ENCODE measurements at places on chromosomes 5 and 9. TPM values are rescaled to one million over a fixed set of nuclear protein-coding genes. Genes with fewer than 3 reads are reported as not detected.

DNA sequence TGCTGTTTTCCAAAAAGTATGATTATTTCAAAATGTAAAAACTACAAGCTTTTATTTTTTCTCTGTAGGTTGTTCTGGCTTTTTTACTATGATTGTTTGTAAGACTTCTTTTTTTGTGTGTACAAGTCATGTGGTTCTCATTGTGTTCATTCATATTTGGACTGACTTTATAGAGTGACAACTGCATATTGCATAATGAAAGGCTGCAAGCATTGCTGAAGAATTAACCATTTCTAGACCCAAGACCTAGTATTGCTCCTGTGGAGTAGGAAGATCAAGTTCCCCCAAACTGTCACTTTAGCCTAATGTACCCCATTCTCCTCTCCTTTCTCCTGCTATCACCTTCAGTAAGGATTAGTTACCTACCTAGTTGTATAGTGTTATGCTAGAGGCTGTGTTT, 10.0 kb downstream of the MAP1B start:
- H3K27ac ChIP-seq: peak overlapping the region; percentile 1
- no peak overlapping the region for H3K4me3 ChIP-seq
- no peak for DNase-seq
- H3K36me3 ChIP-seq: peaks cover 19% of the 10 kb centered on the region
- no peaks in the 10 kb centered on the region for H3K27me3 ChIP-seq
- peaks cover 21% of the 10 kb centered on the region for H3K4me1 ChIP-seq

DNA sequence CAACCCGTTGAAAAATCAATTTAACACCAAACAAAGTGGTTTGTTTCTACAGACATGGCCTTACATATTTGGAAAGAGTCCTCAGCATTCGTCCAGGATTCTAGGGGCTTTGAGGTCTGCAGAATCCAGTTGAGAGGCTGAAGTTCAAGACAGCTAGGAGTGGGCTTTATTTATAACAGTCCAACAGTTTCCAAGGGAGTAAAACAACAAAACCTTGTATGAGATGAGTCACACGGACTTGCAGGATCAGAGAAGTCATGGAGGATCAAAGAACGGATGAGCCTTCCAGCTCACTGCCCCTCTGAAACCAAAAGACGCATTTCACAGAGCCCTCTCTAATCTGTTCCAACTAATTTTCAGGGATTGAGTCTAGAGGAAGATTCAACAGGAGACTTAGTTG, 11.1 kb upstream of the ESM1 start:
- no peaks in the 10 kb centered on the region for H3K27me3 ChIP-seq
- H3K4me1 ChIP-seq: no peaks in the 10 kb centered on the region
- DNase-seq: no peak
- no peak overlapping the region for H3K27ac ChIP-seq
- no peak overlapping the region for H3K4me3 ChIP-seq
- no peaks in the 10 kb centered on the region for H3K36me3 ChIP-seq

GRCh38 chr9:86947146-86948073, at the start of gene GAS1:
Gene GAS1, minus strand, starts transcription at chr9:86947506. Its CDS starts 727 bp downstream, at chr9:86946779.
- no peaks in the 10 kb centered on the region for H3K27me3 ChIP-seq
- H3K4me1 ChIP-seq: peaks cover 25% of the 10 kb centered on the region
- peaks cover 4% of the 10 kb centered on the region for H3K36me3 ChIP-seq
- peak; percentile 61 for DNase-seq
- peak within 1 kb of the TSS; percentile 91 for H3K4me3 ChIP-seq

Gene PRLR
- total RNA-seq: 2.6 TPM

Measured in thoracic aorta (tissue), 2 donors.